ENCODE measurements at places on chromosomes 4 and X.

- peak; percentile 63 for DNase-seq
Observed at GRCh38 chrX:1661048-1661921, 46.4 kb downstream of the ASMT start.

- DNase-seq = no peak
Observed at GRCh38 chr4:111601671-111602070, 543.6 kb upstream of the FAM241A start.

DNA sequence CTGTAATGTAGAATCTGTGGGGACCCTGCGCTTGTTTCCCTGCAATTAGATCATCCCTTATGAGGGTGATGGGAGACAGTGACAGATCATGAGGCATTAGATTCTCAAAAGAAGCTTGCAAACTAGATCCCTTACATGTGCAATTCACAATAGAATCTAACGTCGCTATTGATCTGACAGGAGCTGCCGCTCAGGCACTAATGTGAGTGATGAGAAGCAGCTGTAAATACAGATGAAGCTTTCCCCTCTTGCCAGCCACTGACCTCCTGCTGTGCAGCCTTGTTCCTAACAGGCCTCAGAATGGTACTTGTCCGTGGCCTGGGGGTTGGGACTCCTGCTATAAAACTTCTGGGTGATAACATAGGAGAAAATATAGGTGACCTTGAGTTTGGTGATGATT, 1076.8 kb downstream of the PDHA2 start:
- no peak for DNase-seq

DNA sequence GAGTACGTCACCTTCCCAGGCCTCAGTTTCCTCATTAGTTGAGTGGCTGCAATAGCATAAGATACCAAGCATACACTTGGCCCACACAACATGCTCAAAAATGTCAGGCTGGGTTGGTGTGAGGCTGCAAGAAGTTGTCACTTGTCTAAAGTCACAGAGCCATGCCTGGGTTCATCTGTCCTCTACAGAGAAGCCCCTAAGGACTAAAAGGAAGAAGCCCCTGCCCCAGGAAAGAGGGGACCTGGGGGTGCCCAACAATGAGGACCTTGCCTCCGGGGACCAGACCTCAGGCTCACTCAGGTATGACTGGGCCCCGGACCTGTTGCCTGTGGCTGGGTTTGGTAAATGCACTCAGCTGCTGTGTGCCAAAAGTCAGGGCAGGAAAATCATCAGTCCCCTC, 82.7 kb downstream of the CRMP1 start:
- no peak for DNase-seq

DNA sequence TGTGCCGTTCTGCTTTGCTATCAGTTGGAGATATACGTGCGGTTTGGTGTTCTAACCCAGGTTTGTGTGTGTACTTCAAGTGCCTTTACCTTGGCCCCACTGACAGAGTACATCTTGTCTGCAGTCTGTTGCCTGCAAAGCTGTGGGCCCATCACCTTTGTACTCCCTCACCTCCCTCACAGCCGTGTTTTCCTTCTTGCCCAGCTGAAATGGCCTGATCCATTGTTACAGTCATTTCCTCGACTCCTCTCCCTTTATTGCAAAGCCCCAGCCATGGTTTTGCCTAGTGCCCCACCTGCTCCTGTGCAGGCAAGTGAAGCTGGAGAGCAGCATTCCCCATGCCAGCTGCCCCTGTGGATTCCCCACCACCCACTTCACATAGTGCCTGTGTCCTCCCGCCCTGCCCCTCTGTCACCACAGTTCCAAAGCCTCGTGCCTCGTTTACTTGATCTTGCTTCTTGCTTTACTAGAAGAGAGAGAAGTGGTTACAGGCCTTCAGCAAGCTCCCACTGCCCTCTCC, 55.2 kb upstream of the TLR2 start:
- no peak for DNase-seq

DNA sequence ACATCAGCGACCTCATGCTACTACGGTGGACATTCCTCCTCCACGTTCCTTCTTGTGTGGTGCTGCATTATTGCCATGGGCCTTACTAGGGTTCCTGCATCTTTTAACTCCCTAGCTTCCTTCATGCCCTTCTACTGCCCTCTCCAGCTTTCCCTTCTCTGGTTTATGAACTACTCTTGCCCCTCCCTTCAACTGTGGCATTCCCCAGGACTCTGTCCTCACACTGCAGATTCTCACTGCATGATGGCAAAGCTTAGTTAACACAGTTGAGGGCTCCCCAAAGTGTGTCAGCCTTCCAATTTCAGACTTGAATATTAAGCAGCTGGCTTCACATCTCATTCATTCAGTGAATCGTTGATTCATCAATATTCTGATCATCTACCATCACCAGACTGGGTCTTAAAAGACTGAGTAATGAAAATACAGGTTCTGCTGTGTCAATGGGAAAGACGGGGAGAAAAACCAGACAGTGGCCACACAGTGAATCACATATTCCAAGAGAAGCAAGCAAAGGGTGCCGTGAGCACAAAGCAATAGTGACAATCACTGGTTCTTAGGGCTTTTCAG, 53.0 kb downstream of the ZFX start:
- DNase-seq = no peak

GRCh38 chr4:110850461-110851442, 227.9 kb upstream of the PITX2 start:
- no peak for DNase-seq

DNA sequence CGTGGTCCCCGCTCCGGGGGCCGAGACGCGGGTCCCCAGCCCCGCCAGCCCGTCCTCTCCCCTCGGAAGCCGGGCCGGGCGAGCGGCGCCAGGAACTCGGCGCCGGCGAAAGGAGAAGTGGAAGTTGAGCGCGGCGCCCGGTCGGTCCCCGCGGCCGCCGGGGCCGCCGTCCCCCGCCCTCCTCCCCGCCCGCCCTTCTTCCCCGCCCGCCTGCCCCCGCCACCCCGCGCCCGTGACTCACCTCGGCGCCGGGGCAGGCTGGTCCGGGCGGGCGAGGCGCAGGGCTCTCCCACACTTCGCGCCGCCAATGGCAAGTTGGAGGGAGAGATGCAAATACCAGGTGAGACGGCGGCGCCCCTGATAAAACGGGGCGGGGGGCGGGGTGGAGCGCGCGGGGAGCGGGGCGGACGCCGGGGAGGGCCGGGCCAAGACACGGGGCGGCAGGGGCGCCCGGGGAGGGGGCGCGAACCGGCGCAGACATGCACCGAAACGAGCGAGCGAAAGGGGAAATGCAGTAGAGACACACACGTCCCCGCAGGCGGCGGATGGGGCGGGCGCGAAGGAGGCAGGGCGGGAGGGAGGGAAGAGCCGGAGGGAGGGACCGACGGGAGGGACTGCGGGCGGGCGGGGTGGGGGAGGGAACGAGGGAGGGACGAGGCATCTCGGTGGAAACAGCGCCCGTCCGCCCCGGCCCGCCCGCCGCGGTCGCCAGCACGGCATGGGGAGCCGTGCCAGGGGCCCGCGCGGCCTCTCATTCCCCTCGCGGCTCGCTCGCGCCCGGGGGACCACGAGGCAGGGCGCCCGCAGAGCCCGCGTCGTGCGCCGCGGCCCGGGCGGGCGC, at the start of gene ELF4:
Gene ELF4 (minus strand): TSS at position 119 of the 841 bp plus-strand sequence. CDS start 29,167 bp downstream, outside the sequence.
- DNase-seq = peak; percentile 78

- no peak for DNase-seq
Observed at GRCh38 chrX:46698691-46699090, 60.2 kb downstream of the SLC9A7 start.

DNA sequence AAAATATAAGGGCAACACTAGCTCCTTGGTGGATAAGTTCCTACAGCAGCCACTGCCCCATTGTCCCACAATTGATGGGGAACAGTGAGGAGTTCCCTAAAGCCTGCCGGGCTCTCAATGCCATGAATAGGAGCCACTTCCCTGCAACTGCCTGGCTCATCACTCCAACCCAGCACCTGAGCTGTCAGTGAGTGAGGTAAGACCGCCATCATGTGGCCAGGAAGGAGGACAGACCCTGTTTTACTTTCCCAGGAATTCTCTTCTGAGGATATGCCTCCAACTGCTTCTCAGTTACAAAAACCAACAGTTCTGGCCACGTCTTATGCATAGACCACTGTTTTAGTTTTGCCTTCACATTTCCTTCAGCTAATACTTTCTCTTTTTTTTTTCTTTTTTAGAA, 45.5 kb downstream of the SRPX start:
- no peak for DNase-seq

DNA sequence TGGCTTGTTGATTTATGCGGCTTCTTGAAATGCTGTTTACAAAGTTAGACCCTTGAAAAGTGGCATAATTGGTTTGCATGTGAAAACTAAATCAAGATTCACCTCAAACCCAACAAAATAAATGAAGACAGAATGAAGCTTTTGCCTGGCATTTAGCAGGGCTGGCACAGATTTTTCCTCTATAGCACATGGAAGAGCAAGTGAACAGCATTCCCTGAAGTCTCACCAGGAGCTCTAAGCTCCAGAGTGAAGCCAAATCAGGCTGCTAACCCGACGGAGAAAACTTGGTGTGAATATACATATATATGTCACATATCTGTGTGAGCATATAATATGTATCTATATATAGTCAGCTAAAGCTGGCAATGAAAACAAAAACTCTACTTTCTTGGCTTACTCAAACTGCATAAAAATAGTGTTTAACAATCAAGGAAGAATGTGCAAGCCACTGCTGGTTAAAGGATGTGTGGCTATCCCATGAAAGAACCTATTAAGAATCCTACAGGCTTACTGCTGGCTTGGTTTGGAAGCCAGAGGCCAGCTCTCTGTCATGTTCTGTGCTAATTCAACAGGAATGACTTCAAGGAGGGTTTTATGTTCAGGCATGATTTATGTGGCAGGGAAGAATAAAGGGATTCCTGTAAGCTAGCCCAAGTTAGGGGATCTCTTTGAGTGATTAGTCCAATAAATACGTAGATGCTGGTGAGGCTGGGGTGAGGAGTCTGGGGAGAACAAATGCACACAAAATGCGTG, 69.9 kb downstream of the MFAP3L start:
- no peak for DNase-seq

DNA sequence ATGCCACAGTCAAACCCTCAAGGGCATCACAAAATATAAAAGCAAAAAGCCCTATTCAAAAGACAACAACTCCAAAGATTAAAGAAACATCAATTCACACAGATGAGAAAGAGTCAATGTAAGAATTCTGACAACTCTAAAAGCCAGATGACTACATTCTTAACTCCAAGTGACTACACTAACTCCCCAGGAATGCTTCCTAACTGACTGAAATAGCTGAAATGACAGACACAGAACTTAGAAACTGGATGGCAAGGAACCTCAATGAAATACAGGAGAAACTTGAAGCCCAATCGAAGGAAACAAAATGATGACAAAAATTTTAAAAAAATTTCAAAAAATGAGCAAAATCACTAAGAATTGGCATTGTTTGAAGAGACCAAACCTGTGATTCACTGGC, 1047.6 kb upstream of the PCDH10 start:
- DNase-seq = no peak

GRCh38 chr4:163467082-163467770, 6.3 kb downstream of the TKTL2 start:
- DNase-seq = no peak

DNA sequence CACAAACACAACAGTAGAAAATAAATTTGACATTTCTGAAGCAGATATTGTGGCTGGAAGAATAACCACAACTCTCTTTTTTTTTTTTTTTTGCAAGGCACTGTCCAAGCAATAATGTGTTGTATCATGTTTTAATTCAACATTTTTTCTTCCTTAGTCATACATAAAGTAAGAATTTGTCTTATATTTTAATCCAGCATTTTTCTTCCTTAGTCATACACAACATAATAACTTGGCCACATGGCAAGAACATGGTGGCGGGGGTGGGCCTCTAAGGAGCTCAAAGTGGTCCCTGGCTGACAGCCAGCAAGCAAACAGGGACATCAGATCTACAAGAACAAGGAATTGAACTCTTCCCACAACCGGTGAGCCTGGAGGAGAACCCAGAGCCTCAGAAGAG, 20.2 kb downstream of the FBXW7 start:
- no peak for DNase-seq

- DNase-seq = no peak
Observed at GRCh38 chr4:80386281-80386886, 50.9 kb downstream of the CFAP299 start.

GRCh38 chr4:52876069-52876468, 14.0 kb downstream of the RASL11B start:
- DNase-seq = no peak

DNA sequence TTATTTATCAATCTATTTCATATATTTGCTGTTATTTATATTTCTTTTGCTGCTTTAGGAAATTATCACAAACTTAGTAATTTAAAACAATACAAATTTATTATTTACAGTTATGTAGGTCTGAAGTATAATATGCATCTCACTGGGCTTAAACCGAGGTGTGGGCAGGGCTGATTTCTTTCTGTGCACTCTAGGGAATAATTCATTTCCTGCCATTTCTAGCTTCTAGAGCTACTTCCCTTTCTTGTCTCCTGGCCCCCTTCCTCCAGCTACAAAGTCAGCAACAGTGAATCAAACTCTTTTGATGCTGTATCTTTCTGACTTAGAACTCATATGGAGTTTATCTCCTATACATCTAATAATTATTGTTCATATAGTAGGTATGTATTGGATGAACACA, 303.5 kb upstream of the ARSJ start:
- DNase-seq = no peak

DNA sequence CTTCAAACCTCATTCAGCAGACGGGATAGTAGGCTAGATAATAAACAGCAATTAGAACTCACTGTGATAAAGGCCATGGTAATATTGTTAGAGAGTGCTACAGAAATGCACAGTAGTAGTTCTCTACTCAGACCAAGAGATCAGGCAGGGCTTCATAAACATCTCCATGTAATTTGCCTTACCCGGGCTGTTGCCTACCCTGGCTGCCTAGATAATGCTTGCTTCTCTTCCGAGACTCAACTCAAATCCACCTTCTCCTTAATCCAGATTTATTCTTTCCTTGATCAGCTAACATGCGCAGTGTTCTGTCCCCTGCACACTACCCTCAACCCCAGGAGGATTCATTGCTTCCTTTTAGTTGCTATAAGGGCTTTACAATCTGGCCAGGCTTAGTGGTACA, 21.8 kb downstream of the ANK2 start:
- DNase-seq = no peak

- DNase-seq = no peak
Observed at GRCh38 chrX:95427389-95427788, 1257.3 kb upstream of the DIAPH2 start.

- peak; percentile 36 for DNase-seq
Observed at GRCh38 chr4:77734928-77735327, 84.2 kb downstream of the CNOT6L start.

DNA sequence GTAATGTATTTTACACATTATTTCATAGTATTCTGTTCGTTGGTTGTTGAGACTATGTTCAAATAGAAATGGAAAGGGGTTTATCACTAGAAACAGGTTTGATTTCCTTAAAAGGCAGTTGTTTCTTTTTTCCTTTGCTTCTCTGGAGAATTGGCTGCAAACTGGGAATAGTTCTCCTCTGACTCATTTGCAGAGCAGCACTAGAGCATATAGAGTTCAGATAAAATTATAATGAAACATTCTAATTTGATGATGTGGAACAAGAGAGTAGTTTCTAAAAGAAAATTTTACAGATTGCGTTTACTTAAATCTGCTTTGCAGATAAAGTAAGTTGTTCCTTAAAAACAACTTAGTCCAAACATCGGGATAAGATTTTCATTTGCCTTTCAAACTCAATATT, 29.7 kb downstream of the SYNPO2 start:
- DNase-seq = no peak

GRCh38 chrX:102708900-102709299, 3.3 kb upstream of the GPRASP2 start:
- DNase-seq = no peak

All from GM06990 (cell line).